ENCODE measurements at places on chromosomes 3 and 15.

DNA sequence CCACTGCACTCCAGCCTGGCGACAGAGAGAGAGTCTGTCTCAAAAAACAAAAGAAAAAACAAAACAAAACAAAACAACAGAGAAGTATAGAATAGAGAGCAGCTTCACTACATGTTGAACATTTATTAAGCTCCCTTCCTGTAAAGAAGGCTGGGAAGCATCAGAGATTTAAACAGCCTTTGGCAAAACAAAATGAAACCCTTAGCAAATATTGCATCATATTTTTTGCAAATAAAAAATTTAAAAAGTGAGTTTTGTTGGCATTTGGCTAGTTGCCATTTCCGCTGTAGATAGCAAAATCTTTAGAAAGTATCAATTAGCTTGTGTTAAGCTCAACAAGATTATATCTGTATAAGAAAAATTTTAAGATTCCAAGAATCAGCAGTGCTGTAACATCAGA is 151.2 kb downstream of the SERPINI1 start:
- DNase-seq: no peak

DNA sequence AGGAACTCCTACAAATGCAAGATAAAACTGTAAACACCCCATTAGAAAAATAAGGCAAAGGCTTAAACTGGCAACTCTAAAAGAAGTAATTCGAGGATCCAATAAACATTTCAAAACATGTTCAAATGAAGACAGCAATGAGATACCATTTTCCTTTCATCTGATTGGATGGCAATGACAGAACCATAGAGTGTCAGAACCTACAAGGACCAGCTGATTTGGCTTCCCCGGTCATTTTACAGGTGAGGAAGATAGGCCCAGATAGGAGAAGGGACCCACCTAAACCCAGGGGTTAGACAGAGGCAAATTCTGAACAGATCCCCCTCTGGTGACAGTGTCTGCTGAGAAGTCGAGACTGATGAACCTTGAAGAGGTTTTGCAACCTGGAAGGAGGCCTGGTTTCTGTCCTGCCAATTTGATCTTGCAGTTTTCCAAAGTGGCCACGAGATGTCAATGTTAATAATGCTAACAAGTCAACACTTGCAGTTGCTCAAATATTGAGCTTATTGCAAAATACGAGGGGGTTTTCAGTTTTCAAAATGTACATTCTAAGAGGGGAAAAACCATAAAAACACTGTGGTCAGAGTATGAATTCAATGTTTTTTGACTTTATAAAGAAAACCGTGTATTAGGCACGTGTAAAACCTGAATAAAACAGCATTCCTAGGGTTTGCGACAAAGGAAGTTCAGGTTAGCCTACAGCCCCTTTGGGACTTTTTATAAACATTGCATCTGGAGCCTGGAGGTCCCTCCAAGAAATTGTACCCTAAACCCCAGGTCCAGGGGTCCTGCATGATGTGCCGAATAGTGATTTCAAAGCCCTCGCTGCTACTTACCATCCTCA is 21.5 kb downstream of the CFAP161 start:
- DNase-seq: no peak

DNA sequence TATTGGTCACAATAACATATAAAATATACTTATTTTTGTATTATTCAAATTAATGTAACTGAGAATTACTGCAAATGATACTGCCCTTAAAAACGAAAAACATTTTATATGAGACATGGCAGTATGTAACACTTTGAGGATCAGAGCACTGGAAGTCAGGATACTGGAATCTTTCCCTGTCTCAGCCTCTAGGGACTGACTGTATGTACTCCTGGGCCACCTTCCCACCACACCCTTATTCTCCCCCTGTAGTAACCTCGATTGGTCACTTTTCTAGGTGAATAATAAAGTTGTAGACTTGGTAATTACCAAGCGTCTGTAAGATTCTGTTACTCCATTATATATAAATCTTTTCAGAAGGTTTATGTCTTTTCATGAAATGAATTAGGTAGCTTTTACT is 43.0 kb downstream of the LRRC49 start:
- no peak for DNase-seq

GRCh38 chr3:148840451-148840850 is 12.8 kb downstream of the CPB1 start:
- no peak for DNase-seq

DNA sequence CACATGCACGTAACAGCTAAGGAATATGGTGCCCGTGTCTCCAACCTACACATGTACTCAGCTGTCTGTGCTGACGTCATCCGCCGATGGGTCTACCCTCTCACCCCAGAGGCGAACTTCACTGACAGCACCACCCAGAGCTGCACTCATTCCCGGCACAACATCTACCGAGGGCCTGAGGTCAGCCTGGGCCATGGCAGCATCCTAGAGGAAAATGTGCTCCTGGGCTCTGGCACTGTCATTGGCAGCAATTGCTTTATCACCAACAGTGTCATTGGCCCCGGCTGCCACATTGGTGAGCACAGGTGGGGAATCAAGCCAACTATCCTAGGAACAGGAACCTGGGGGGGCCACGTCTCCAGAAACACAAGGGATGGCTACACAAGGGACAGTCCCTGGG is 5.3 kb downstream of the EIF2B5 start:
- no peak for DNase-seq

DNA sequence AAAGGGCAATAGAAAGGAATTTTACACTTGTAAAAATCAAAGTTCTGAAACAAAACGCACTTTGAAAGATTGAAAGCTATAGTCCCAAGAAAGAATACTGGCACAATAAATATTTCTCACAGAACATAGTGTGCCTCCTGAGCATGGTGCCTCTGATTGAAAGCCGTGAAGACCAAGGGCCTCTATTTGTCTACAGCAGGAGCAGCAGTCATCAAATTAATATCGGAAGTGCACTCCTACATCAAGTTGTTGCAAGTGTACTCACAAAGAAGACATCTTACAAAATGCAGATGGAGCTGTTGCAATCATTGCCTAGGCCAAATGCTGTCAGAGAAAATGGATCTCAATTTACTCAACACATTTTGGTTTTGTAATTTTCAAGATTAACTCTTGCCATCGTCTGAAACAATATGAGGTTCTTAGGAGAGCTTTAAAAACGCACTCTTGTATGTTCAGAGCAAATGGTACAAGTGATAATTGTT is 9.2 kb upstream of the WDR49 start:
- no peak for DNase-seq

GRCh38 chr3:52080830-52081719 is 24.7 kb upstream of the DUSP7 start:
- no peak for DNase-seq

GRCh38 chr3:149593418-149594160 is 64.2 kb downstream of the WWTR1 start:
- no peak for DNase-seq

DNA sequence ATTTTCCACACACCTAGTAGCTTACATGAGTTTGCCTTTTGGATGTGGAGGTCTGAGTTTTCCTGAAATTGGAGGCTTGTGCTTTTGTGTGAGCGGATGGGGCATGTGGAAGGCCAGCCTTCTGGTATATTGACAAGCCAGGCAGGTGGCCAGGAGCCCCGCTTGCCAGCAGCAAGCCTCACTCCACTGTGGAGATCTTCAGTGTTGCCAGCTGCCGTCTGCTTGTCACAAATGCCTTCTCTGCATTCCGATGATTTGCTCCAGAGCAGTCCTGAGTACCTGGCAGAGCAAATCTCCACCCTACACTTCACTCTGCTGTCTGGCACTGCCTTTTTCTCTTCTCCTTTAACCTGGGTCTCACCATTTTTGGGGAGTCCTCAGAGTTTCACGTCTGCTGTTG is 29.1 kb upstream of the CHST2 start:
- no peak for DNase-seq

- DNase-seq: no peak
Observed at GRCh38 chr3:161969867-161970266, 473.3 kb downstream of the OTOL1 start.

- no peak for DNase-seq
Observed at GRCh38 chr15:90819390-90819789, 49.0 kb upstream of the FURIN start.

GRCh38 chr3:150064971-150065370 is 94.3 kb upstream of the PFN2 start:
- DNase-seq: no peak

- DNase-seq: no peak
Observed at GRCh38 chr3:156180077-156180476, 59.7 kb downstream of the KCNAB1 start.

- no peak for DNase-seq
Observed at GRCh38 chr15:48017747-48018146, 103.0 kb upstream of the SLC24A5 start.

- no peak for DNase-seq
Observed at GRCh38 chr3:110164632-110165369, 827.5 kb upstream of the DPPA4 start.

DNA sequence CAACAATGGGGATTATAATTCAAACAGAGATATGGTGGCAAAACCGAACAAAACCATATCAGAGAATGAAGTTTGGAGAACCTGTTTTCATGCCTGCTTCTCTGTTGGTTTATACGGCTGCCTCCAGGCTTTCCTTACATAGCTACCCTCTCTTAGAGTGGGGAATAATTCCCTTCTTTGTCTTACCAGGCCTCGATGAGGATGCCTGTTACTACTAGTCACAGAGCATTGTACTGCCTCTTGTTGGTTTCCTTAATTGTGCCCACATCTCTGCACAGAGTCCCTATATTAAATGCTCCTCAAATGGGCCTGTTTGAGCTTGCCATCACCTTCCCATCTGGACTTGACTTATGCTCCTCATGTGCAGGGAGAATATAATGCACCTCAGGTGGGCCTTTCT is 92.9 kb downstream of the NCEH1 start:
- no peak for DNase-seq

- DNase-seq: no peak
Observed at GRCh38 chr3:57805266-57805665, 49.2 kb downstream of the SLMAP start.

DNA sequence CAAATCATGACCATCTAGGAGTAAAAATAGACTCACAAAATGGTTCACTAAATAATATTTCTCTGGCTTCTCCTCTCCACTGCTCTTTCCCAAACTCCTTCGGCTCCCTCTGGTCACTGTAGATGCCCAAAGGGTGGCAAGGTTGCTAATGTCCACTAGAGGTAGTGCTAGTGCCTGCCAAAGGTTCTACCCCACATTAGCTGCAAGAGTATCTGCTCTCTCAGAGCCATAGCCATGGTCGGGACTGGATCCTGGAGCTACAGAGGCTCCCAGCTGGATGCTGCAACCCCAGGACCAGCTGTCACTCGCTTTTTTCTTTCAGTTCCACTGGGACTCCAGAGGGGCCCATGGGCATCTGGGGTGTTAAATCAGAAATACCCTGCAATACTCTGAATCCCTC is 8.5 kb downstream of the HTR3D start:
- DNase-seq: no peak

DNA sequence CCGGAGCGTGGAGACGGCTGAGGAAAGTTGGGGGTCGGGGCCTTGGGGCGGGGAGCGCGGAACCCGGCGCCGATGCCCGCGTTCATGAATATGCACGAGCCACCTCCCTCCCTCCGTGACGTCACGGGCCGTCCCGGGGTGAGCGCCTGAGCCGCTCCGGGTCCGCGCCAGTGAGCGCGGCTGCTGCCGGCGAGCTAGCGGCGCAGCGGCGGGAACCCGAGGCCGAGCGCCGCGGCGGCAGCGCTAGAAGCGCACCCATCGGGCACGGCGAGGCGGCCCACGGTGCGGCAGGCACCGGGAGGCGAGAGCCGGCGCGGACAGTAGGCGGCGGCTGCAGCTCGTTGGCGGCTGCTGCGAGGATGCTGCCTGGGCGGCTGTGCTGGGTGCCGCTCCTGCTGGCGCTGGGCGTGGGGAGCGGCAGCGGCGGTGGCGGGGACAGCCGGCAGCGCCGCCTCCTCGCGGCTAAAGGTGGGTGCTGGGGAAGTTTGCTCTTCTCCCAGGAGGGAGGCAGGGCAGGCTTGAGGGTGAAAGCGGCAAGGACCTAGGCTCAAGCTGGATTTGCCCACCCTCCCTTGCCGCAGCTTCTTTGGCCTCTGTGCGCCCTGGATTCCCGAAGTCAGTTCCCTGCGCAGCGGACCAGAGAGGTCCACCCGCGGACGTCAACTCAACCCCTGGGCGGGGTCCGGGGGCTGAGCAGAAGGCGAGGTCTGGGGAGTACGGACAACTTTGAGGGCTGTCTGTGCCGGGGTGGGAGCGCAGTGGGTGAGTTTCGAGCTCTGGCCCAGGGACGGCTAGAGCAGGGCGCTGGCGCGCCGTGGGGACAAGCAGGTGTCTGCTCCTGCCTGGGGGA is at the start of gene CLSTN2:
TSS of gene CLSTN2 (plus strand) at position 170 of the 850 bp plus-strand sequence.
- no peak for DNase-seq

GRCh38 chr3:167729591-167729990 is 5.1 kb downstream of the PDCD10 start:
- DNase-seq: no peak

- no peak for DNase-seq
Observed at GRCh38 chr3:155416500-155417118, 123.1 kb upstream of the STRIT1 start.

GRCh38 chr3:4928277-4928789 is 50.9 kb upstream of the BHLHE40 start:
- DNase-seq: no peak

DNA sequence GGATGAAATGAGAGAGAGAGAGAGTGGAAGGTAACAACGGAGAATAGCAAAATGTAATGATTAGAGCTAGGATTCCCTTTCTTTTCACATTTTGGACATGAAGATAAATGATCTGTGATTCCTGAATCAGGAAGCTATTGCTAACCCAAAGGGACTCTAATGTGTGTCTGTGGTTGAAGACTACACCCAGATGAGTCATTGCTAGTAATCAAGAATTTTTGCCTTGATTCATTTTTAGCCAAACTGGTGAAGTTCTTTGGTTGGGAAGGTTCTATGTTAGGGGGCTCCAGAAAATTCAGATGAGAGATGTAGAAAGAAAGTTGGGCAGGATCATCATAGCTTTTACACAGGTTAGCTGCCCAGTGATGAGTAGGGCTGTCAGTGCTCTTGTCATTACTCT is 116.4 kb downstream of the DUT start:
- DNase-seq: no peak

- no peak for DNase-seq
Observed at GRCh38 chr3:4460334-4460733, 6.7 kb downstream of the SUMF1 start.
